HEK293T (cell line): ENCODE measurements at places on chromosomes 7 and 10.
A peak's percentile ranks its signal among the peaks of the same experiment; 100 is the strongest.

- peak; percentile 36 for DNase-seq
These were observed 9.6 kb upstream of the AGR3 start for GRCh38 chr7:16891338-16891737.

- no peak for DNase-seq
These were observed 282.1 kb upstream of the PPP2R2D start for GRCh38 chr10:131618587-131619267.

- no peak for DNase-seq
These were observed 50.5 kb downstream of the VIPR2 start for GRCh38 chr7:159094023-159094740.

- no peak for DNase-seq
These were observed 205.6 kb downstream of the AUTS2 start for GRCh38 chr7:69803699-69804516.

DNA sequence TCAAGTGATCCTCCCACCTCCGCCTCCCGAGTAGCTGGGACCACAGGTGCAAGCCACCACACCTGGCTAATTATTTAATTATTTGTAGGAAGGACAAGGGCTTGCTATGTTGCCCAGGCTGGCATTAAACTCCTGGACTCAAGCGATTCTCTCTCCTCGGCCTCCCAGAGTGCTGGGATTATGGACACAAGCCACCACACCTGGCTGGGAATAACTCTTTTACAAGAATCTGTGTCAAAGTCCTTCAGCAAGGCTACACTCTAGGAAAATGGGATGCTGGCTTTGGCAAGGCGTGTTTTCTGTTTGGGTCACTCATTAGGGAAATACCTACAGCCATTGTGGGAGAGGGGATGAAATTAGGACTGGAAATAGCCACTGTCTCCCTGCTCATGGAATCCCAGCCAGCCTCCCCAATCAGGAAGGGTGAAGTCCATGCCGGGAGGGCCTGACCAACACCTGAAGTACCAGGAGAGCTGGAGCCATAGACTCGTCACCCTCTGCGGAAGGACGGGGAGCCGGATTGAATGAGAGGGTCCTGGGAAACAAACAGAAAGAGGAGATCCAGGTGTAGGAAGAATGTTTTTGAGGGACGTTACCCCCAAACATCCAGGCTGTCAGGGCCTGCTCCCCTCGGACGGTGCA lies 72.2 kb upstream of the MYL10 start:
- DNase-seq, result no peak

DNA sequence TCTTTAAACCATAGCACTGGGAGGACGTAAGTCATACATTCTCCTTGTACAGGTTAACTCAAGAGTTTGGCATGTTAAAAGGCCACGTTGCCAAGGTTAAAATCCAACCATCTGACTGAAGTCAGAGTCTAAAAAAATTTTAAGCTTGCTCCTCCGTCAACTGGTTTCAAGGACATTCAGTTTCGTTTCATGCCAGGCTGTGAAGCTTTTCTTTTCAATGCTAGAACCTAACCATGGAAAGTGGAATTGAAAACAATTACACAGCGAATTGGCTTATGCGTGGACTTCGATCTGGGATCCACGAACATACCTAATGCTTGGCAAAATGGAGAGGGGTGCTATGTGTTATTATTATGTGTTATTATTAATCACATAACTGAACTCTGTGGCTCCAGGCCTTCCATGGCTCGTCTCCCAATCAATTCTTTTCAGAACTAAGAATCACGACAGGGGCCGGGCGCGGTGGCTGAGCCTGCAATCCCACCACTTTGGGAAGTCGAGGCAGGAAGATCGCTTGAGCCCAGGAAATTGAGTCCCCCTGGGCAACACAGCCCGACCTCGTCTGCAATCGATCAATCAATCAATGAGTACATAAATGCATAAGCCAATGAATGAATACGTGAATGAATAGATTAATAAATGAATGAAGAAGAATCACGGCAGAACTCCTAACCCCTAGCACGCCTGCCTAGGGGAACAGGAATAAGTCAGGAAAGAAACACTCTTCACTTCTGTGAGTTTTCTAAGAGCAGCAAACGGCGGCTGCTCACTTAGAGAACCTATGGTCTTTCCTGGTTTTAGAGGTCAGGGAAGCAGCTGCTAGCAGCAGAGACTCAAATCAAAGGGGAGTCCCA lies 733 bp upstream of the ARL5B start:
- no peak for DNase-seq

DNA sequence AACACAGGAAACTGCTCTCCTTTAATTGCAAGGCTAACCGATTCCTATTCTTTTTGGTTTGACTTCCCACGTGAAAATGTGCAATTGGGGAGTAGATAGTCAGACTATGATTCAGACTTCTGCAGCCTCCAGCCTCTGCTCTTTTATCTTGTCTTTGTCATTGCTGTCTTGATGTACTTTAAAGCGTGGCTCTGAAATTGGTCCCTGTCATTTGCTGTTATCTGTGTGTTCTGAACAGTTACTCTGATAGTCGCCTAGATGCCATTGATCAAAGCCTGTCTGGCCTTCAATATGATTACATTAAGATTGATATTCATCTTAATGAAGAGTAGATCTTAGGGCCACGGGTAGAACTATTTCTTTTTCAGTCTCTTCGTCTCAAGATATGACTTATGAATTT lies 799.2 kb downstream of the REEP3 start:
- no peak for DNase-seq
